ENCODE measurements at places on chromosomes 2 and 18.

DNA sequence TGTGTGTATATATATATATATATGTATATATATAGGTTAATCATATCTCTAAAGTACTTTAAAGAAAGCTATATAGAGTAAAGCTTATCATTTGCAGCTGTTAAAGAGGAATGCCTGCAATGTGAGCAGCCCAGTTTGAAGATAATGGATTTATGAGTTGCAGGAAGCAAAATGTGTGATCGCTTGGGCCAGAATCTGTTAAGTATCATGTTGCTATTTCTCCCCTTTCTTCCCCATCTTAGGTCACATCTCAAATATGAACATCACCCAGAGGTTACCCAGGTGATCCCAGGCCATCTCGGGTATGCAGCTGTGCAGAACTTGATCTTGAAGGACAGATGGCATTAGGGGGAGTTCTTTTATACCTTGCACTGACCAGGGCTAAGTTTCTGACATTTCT is 316.5 kb downstream of the MTX2 start:
- no peak for DNase-seq

GRCh38 chr2:173296235-173296634 is 58.4 kb upstream of the CDCA7 start:
- no peak for DNase-seq

GRCh38 chr18:53033128-53033527 is 693.1 kb downstream of the DCC start:
- DNase-seq = no peak

- DNase-seq = no peak
Observed at GRCh38 chr18:12862467-12862866, 21.6 kb downstream of the PTPN2 start.

DNA sequence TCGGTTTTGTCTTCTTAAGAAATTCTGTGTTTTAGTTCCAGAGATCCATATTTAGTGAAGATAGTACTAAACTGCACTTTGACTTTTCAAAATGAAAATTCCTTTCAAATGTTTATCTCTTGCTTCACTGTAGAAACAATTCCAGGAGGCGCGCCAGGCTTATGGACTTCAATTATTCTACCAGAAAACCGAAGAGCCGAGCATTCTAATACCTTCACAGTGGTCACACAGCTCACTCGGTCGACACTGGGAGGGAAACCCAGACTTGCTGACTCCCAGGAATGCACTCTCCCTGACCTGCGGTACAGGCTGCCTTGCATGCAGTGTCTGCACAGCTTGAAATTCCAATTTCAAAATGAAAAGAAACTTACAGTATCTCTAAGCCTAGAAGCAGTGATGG is 119.9 kb upstream of the PIEZO2 start:
- no peak for DNase-seq

DNA sequence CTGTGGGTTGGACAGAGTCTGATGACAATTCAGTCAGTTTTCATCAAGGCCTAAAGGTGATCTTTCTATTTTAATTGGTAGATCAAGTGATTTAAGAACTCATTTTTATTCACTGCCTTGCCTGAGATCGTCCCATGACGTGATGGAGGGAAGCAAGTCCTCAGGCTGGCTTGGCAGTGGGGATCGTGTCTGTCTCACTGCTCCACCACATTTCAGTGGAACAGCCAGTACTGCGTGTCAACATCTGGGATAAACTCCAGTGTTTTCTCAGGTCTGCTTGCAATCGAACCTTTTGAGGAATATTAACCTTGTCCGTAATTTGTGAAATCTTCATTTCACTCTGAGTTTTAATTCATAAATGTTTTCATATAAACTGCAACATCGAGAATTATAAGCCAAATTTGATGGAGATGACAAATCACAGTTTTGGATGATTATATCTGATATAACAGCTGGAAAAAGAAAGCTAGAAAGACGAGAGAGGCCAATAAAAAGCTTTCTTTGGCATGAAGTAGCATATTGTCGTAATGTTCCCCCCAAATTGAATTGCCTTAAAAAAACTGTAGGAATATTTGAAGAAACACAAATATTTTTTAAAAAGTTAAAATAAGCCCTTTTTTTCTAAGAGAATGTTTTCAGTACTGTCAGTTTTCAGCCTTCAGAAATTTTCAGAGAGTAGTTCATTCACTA is 414.7 kb upstream of the SPRED2 start:
- DNase-seq = no peak

- DNase-seq = no peak
Observed at GRCh38 chr18:43078478-43079092, 36.9 kb downstream of the RIT2 start.

DNA sequence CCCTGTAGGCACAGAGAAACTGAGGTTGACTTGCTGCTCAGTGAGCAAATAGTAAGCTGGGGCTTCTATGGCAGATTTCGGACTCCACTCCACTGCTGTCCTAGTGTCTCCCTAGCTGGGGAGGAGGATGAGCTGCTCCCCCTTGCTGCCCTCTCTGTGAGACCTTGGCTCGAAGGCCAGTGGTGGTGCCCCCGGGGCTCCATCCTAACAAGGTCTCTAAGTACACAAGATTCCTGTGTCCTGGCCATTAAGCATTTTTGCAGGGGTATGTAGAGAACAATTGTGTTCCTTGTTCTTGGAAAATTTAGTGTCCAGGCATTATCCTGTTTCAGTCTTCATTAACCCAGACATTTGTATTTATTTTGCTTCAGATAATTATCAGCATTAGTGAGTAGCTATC is 21.3 kb upstream of the BCL2L11 start:
- no peak for DNase-seq

DNA sequence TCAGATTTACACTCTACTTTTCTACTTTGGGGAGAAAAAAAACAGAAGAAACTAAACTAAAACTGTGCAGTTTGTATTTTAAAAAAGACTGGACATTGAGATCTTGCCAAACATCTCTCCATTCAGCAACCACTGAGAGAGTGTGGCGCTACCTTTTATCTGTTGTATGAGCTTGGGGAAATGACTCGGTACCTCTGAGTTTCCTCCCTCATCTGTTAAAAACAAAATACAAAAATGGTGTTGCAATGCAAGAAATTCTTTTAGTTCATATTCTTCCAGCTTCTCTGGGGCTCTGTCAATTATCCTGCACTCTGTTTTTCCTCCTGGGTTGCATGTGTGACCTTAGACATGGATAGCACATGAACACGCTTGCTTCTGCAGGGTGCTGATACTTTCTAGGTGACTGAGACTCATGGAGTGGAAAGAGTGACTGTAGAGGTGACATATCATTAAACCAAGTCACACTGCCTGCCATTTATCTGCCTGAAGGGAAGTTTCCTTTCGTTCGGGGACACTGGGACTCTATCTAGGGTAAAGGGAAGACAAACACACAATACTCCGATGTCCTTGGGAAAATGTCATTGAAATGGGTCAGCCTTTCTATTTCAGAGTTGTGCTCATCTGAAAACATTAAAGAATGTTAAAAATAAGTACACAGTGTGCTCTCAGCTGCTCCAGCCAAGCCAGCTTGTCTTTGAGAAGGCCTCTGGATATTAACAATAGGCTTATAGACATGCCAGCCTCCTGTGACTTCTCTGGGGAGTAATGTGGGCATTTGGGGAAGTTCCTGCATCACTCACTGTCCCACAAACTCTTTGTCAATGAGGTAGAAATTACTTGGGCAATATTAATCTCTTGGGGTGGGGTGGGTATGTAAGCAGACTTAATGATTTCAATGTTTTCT is 91.4 kb downstream of the TRIB2 start:
- no peak for DNase-seq

- no peak for DNase-seq
Observed at GRCh38 chr2:160294339-160294803, 94.3 kb upstream of the ITGB6 start.

GRCh38 chr2:140344838-140345237 is 1564.6 kb upstream of the NXPH2 start:
- no peak for DNase-seq

- DNase-seq = no peak
Observed at GRCh38 chr2:101354420-101355311, 32.6 kb downstream of the CREG2 start.

GRCh38 chr2:160501370-160501769 is 7.8 kb upstream of the RBMS1 start:
- DNase-seq = no peak

DNA sequence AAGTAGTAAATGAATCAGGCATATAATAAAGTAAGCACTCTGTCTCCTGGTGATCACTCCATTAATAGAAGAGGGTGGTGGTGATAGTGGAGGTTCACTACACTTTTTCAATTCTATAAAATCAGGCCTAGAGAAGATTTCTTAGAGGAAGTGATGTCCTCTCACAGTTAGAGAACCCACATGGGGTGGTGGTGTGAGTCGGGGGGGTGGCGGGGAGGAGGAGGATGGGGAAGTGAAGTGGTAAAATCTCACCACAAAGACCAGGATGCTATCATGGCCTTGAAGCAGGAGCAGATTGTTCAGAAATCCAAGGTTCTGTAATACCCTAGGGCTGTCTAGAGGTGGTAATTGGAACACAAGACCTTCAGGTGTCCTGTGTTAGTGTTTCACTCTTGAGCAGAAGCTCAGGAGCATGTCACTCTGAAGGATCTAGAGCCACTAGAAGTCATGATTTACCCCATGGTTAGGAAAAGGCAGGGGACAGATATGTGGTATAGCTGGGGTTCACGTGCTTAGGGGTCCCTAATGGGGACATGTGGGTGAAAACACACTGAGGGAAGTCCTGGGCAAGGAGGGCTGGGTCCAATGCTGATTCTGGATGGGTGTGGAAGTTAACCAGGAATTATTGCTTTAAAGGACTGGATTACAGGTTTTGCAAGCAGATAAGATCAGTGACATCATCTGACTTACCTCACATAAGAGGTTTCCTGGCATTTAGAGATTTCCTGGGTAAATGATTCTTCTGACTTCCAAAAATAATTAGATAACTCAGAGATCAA is 31.0 kb downstream of the RNF125 start:
- no peak for DNase-seq

DNA sequence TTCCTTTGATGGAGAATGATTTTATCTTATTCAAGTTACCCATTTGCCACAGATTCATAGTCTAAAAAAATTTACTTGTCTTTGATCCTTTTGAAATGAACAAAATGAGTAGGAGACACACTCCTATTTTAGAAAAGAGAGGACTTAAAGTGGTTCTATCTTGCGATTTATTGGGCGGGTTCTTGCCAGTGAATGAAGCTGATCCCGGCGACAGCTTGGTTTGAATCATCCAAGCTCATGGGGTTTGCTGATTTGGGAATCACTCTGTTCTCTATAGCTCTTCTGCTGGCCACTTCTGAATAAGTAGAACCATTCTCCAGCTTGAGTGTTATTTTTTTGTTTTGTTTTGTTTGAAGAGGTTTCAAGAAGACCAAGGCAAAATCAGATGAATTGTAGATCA is 25.5 kb upstream of the PPP1CB start:
- DNase-seq = no peak

DNA sequence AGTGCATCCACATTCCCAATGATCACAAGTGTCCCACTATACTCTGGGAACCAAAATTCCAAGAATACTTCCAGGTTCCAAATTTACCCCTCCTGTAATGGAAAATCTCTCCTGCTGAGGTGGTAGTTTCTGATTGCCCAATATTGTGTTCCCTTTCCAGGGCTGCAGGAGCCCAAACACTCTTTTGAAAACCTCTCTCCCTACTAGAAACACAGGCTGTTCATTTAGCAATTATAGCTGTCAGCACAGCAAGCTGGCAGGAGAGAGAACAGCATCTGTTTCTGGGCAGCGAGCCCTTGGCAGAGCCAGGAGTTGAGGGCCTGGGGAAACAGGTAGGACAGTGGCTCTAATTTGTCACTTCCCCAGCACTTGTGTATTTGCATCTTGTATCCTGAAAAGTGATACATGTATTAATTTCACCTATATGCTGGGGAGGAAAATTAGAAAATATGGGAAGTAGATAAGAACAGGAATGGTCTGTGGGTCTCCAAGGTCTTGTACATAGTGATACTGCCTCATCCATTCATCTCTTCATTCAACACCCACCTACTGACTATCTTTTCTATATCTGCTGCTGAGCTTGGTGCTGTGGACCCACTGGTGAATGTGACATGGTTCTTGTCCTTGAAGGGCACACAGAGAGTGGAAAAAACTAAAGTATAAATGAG is 16.9 kb upstream of the PAIP2B start:
- DNase-seq = no peak

DNA sequence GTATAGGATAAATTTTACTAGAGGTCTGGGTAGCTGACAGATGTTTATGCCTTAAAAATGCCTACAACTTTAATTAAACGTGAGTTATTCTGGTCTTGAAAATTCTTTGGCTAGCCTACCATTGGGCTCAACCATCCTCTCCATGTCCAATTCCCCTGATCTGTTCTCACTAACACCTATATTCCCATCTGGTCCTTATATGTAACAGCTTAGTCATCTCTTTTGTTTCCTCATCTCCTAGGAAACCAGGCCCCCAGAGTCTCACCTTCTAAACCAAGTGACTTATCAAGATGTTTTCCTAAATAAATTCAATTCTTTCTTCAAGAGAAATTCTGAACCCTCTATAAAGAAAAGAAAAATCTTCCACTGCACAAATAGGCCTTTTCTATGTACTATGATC is 148.5 kb downstream of the TTC32 start:
- no peak for DNase-seq

- no peak for DNase-seq
Observed at GRCh38 chr2:237440819-237441281, 26.9 kb upstream of the COL6A3 start.

GRCh38 chr2:239674101-239674980 is 273.5 kb upstream of the HDAC4 start:
- no peak for DNase-seq

DNA sequence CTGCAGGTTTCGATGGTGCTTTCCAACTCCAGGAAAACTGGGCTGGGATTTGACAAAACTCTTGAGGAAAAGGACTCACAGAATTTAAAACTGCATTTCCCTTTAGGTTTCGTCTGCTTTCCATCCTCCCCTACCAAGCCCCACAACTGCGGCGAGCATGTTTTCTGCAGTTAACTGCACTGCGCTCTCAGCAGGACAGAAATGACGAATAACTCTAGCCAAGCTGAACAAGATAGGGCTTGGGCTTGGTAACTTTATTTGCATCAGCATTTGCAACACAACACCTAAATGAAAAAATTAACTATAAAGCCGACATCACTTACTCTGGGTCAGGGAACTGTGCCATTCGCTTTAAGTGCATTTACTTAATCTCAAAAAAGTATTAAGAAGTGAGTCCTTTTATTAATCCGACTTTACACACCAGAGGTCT is 669 bp upstream of the PIKFYVE start:
- DNase-seq = no peak

GRCh38 chr2:166184789-166185188 is 57.0 kb upstream of the SCN1A start:
- DNase-seq = no peak

- no peak for DNase-seq
Observed at GRCh38 chr2:204265681-204266181, 279.5 kb upstream of the PARD3B start.

GRCh38 chr2:242069018-242069417 is 199.5 kb downstream of the RTP5 start:
- DNase-seq = no peak

DNA sequence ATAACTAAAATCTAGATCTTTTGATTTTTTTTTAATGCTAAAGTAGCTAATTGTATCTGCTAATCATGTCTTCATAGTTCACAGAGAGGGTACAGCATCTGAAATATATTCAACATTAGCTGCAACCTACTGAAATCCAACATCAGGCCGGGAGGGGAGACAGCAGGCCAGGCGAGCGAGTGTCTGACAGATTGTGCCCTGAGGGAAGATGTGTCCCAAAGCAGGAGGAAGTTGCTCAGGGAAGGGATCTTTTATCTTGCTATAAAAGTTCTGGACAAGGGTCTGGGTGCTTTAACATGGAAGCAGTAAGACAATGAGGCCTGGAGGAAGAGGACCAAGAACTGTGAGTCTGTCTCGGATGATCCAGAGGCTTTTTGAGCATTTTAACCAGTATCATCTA is 274.1 kb downstream of the AFF3 start:
- DNase-seq = no peak

- no peak for DNase-seq
Observed at GRCh38 chr2:190819840-190820301, 60.8 kb upstream of the GLS start.

All from NCI-H460 (cell line).